ENCODE measurements at places on chromosomes 1 and 21. TPM values are rescaled to one million over a fixed set of nuclear protein-coding genes. Genes with fewer than 3 reads are reported as not detected.
A peak's percentile ranks its signal among the peaks of the same experiment; 100 is the strongest.

The C1orf159 gene
- total RNA-seq, result 5.2 TPM

The OPRD1 gene
- total RNA-seq, result not detected

The ESPN gene
- total RNA-seq, result 0.65 TPM

The KLHDC8A gene
- not detected for total RNA-seq

The CFH gene
- 28.0 TPM for total RNA-seq

The PFDN2 gene
- 22.9 TPM for total RNA-seq

The ATP6V1G3 gene
- not detected for total RNA-seq

The FCER1G gene
- total RNA-seq, result not detected

The HSD17B7 gene
- 19.4 TPM for total RNA-seq

The KLF18 gene
- total RNA-seq, result not detected

The ZBTB8A gene
- 5.7 TPM for total RNA-seq

The S100A7 gene
- not detected for total RNA-seq

GRCh38 chr1:3691421-3692204, 39.3 kb downstream of the TP73 start:
- no peak for DNase-seq

- no peak for DNase-seq
These were observed 37.0 kb downstream of the F3 start for GRCh38 chr1:94504601-94505000.

- no peak for DNase-seq
These were observed 23.6 kb upstream of the KCNJ6 start for GRCh38 chr21:37939838-37940237.

DNA sequence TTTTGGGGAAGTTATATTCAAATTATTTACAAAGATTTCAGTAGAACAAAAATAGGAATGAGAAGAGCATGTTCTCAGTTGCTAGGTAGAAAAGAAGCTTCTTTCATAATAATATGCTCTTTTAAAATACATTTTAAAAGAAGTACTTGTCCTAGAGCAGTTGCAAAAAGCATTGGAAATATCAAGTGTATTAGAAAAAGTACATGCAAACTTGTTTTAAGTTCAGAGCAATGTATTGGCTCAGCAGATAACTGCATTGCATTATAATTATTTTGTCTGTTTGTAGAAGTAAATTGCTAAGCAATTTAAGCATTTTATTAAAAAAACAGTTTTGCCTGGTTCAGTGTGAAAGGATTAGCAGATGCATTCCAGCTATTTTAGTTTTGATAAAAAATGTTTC, 806.4 kb downstream of the USP25 start:
- no peak for DNase-seq

DNA sequence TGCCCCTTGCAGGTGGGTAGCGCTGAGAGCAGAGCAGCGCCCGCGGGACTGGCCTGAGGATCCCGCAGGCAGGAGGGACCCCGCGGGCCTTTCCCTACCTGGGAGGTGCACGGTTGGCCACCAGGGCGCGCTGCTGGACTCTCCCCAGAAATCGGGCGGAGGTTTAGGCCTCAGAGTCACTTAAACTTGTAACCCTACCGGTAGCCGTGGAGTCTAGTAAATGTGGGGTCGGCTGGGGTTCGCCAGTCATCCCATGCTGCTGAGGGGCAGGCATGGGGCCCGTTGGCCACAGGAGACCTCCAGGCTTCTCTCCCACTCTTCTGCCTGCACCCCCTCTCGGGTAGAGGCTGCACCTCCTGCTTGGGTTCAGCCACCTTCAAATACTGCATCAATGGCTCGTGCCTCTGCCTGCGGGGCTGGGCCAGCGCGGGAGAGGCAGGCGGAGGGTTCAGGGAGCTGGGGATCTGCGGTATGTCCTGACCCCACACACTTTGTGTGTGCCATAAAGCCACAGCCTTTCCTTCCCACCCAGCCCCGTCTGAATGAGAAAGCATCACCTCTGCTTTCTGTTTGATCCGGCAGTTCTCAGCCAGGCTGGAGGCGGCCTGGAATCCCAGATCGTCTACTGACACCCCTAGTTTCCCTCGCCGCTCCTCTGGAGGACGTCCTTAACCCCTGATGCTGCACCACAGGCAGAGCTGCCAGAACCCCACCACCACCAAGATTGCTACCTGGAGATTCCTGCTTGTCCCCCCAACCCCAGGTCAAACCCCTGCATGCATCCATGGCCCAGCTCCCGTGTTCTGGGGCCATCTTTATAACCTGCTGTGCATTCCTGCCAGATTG, 12.3 kb upstream of the GSTM4 start:
- DNase-seq, result peak; percentile 78

- DNase-seq, result no peak
These were observed 6.3 kb upstream of the MTARC2 start for GRCh38 chr1:220741825-220742224.

DNA sequence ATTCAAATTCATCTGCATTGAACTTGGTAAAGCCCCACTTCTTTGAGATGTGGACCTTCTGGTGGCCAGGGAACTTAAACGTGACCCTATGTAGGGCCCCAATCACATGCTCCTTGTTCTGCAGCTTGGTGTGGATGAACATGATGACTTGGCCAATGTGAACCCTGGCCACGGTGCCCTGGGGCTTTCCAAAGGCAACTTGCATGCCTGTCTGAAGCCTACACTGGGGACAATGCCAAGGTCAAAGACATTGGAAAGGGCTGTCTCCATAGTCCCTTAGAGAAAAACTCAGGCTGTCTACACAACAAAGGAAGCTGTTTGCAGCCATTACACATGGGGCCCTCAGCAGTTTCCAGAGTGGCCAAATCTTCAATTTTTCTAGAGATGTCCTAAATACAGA, 8.9 kb upstream of the VPS13D start:
- no peak for DNase-seq

DNA sequence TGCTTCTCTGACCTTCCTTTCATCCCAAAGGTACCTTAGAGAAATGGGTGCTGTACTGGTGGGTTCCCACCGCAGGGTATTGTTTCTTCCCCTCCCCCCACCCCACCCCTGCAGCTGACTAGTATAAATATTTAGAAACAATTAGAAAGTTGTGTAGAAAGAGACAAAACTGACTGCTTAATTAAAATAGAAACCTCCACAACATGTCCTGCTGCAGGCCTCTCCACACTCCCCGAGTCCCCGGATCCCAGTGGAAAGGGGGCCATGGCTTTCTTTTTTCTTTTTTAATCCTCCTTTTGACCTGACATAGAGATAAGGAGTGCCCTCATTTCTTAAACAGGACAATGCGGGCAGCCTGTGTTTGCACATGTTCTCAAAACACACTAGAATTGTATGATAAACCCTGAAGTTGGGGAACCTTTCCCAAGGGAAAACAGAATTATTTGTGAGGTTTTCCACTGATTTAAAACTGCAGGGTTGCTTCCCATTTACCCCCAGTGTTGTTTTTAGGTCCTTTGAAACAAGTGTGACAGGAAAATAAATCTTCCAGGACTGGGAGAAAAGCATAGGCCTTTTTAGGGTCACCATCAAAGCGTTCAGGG, 1.7 kb downstream of the RHOU start:
- no peak for DNase-seq

GRCh38 chr1:196464480-196464941, 143.7 kb downstream of the KCNT2 start:
- no peak for DNase-seq

DNA sequence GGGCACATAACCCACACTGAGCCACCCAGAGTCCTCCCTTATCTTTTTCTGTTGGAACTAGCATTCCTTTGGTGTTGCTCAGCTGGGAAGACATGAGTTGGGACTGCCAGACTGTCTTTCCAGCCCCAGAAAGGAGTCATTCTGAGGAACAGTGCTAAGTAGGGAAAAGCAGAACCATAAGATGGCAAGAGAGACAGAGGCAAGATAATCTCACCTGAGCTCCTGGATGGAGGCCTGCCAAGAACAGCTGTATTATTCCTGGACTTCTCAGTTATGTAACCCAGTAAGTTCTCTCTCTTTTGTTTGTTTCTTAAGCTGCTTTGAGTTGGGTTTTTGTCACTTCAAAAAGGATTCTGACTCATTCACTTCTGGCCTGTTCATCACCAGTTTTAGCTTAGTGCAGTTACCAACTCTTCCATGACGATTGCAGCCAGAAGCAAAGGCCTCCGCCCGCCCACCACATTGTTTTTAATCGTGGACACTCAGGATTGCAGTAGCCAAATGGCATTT, 134.4 kb downstream of the OMA1 start:
- peak; percentile 42 for DNase-seq

DNA sequence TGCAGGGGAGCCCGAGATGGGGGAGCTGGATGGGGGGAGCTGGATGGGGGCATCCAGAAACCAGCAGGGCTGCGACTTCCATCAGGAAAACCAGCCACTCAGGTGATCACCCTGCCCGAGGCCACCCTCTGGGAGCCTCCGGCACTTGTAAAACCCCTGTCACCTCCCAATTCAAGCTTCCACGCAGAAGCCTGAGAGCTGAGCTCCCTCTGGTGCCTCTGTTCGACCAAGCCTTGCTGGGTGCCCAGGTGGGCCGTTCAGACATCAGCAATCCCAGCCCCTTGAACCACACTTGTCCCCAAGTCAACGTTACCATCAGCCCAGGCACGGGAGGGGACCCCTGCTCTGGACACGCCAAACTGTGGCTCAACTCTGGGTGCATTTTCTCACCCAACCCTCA, 59.6 kb downstream of the MEGF6 start:
- no peak for DNase-seq

DNA sequence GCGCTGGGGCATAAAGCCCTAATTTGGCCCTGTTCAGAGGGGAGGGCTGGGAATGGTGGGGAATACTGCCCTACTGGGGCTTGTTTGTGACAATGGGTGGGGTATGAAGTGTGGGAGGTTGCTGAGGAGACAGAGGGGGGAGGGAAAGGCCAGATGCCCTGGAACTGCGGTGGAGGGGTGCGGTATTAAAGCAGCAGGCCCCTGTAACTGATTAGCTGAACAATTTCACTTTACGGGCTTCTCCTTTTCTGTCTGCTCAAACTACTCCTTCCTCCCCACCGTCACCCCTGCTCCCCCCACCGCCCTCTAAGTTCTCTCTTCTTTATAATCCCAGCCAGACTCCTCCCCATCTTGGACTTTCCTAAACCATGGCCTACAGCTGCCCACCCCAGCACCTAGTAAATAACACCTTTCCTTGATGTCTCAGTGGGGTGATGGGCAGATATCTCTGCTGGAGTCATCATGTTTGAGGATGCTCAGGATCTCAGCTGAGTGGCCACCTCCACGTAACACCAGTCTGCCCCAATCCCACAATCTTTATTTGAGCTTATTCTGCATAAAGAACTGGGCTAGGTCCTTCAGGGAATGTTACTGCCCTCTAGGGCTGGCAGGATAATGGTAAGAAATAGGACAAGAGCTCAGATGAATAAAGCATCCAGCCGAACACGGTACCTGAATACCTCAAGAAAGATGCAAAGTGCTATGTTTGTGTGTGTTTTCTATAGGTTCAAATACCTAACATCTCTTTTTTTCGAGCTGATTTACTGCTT, 33.5 kb downstream of the XCL1 start:
- no peak for DNase-seq

DNA sequence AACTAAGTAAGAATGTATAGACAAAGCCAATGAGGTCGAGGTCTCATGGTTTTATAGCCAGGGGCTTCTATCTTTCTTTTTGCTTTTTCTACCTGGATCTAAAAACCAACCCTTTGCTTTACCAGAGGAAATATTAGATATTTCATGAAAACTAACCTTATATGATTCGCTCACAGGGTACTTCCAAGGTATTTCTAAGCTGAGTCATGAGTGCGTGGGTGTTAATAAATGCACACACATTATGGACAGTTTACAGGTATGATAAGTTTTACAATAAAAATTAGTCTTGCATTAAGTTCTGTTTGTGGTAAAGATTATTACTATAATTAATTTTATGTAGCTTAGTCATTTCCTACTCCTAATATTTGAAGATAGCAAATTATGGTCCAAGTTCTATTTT, 217.2 kb downstream of the CHRM3 start:
- no peak for DNase-seq

GRCh38 chr1:53835491-53835890, 2.6 kb downstream of the NDC1 start:
- DNase-seq, result no peak

GRCh38 chr1:64922336-64922735, 44.0 kb downstream of the JAK1 start:
- DNase-seq, result no peak
